Urinary bladder (tissue), 4 donors: ENCODE measurements at places on chromosomes 2 and 18. TPM values are rescaled to one million over a fixed set of nuclear protein-coding genes. Genes with fewer than 3 reads are reported as not detected.

TPO gene
- 0.74 TPM for total RNA-seq

RTP5 gene
- not detected for total RNA-seq

FOXD4L1 gene
- not detected for total RNA-seq

ARHGAP28 gene
- 84.0 TPM for total RNA-seq
